ENCODE measurements at places on chromosomes 2 and 18.
A peak's percentile ranks its signal among the peaks of the same experiment; 100 is the strongest.

DNA sequence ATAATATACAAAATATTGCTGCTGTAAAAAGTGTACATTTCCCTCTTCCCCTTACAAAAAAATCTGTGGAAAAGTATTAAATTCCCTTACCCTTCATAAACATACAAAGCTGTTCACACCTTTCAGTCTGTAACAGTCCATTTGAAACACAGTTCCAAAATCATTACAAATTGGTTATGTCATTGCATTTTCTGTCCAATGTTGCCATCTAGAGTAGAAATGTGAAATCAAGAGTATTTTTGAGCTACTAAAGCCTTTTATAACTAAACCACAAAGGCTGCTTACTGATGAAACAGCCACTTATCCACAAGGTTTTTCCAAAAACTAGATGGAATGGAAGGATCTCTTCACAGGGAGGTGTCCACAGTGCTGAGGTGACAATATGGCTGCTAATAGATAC, 72.5 kb downstream of the SS18 start:
- no peak for DNase-seq

DNA sequence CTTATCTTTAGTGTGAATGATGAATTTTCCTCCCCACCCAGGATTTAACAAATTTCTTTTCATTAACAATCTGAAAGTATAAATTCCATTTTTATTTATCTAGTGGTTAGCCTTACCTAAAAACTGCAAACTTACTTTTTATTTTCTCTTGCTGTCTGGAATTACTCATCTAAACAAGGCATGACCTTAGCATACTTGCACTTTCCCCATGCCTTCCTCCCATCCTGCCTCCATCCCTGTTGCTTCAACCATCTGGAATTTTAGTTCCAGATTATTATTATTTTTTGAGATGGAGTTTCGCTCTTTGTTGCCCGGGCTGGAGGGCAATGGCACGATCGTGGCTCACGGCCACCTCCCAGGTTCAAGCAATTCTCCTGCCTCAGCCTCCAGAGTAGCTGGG, 35.6 kb downstream of the GDF7 start:
- DNase-seq, result no peak

GRCh38 chr2:23900541-23901322, 26.2 kb downstream of the ATAD2B start:
- no peak for DNase-seq

DNA sequence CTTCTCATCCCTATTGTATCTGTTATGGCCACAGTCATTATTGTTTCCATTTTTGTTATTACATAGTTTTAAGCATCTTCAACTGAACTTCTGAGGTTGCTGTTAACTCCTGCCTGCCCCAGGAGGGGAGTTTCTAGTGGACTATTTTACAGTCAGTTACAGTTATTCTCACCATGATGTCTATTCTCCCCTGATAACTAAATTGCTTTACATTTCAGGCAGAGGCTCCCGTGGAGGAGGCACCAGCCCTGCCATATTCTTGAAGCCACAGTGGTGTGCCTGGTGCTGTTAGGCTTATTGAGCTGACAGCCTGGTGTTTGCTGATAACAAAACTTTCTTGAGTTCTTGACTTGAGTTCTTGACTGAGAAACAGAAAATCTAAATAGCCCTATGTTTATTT, 256.4 kb downstream of the TFCP2L1 start:
- DNase-seq, result no peak

- peak; percentile 11 for DNase-seq
Observed at GRCh38 chr2:22487036-22487435, 897.9 kb upstream of the KLHL29 start.

GRCh38 chr2:151900331-151900730, 72.1 kb upstream of the ARL5A start:
- DNase-seq, result no peak

- no peak for DNase-seq
Observed at GRCh38 chr2:227390468-227391256, 2.9 kb upstream of the SCYGR1 start.

DNA sequence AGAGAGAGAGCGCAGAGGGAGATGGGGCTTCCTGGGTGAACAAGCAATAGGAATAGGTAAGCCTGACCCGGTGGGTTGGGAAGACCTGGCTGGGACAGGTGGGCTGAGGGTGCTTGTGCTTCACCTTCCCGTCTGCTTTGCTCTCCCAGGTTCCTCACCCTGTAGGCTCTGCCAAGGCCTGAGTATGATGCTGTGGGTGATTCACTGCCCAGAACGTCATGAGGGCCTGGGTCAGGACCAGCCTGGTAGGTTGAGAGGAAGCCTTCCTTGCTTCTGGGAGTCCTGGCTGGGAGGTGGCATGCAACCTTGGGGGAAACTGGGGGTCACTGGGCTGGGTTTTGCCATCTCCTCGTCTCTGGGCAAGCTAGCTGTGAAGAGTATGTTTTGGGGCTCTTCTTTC, 220.2 kb upstream of the APCDD1 start:
- DNase-seq, result no peak

DNA sequence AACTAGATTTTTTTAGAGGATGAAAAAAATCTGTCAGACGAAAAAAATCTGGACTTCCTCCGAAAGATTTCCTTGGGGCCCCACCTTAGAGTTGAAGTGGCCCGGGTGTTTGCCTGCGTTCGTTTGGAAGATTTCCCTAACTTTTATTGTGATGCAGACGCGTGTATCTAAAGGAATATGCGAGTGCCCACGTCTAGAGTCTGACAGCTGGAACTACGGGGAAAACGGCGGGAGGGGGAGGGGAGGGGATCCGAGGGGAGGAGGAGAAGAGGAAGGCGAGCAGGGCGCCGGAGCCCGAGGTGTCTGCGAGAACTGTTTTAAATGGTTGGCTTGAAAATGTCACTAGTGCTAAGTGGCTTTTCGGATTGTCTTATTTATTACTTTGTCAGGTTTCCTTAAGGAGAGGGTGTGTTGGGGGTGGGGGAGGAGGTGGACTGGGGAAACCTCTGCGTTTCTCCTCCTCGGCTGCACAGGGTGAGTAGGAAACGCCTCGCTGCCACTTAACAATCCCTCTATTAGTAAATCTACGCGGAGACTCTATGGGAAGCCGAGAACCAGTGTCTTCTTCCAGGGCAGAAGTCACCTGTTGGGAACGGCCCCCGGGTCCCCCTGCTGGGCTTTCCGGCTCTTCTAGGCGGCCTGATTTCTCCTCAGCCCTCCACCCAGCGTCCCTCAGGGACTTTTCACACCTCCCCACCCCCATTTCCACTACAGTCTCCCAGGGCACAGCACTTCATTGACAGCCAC, 2.4 kb upstream of the SP9 start:
- DNase-seq, result peak; percentile 46

DNA sequence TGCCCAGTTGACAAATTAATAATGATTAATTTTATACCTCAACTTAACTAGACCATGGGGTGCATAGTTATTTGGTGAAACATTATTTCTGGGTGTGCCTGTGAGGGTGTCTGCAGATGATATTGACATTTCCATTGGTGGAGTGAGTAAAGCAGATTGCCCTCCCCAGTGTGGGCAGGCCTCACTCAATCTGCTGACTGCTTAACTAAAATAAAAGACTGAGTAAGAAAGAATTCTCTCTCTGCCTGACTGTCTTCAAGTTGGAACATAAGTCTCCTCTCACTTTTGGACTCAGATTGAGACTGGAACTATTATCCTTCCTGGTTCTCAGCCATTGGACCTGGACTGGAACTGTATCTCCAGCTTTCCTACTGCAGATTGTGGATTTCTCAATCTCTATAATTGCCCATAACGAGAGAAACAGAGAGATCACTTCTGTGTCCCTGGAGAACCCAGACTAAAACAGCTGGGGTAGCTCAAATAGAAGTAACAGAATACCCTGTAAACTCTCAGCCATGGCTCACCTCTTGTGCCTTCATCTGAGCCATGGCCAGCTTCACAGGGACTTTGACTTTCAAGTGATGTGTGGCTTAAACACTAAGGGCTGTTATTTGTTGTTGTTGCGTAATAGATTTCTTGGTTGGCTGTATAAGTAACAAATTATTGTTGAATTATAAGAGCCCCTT, 575.3 kb upstream of the RAB6C start:
- DNase-seq, result no peak

- no peak for DNase-seq
Observed at GRCh38 chr2:73202156-73203054, at the start of gene NOTO. Gene NOTO (plus strand): TSS chr2:73202574. CDS start chr2:73202667, 93 bp downstream.

- no peak for DNase-seq
Observed at GRCh38 chr2:29607038-29607420, 314.4 kb downstream of the ALK start.

DNA sequence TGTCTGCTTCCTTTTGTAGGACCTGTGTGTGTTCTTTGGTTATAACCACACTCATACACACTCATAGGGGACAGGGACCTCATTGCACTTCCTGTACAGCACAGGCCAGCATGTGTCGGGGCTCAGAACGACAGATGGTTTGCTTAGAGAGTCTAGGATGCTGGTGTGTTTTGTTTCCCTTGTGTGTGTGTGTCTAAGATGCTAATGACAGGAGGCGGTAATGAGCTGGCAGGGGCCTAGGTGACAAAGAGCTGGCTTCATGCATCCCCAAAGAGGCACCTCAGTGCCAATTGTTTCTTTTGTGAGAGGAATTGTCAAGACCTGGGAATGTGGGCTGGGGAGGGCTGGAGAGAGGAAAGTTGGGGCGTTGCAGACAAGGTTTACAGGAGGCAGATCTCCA, 66.6 kb downstream of the CELF4 start:
- no peak for DNase-seq

DNA sequence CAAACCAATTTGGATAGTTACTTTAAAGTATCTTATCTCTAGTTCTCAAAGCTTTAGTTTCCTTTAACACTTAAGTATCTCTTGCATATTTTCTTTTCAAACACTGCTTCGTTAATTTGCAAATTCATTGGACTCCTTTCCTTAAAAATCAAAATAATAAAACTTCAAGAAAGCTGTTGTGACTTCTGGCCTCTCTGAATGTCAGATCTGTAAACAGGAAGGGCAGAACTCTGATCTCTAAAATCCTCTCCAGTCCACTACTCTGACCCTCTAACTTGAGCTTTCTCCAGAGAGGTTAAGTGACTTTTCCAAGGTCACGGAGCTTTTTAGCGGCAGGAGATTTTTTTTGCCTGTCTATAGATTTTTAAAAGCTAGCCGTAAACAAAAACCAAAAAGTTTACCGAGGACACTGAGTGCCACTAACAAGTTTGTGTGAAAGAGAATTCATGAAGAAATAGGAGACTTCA, 155.5 kb downstream of the TGIF1 start:
- no peak for DNase-seq

DNA sequence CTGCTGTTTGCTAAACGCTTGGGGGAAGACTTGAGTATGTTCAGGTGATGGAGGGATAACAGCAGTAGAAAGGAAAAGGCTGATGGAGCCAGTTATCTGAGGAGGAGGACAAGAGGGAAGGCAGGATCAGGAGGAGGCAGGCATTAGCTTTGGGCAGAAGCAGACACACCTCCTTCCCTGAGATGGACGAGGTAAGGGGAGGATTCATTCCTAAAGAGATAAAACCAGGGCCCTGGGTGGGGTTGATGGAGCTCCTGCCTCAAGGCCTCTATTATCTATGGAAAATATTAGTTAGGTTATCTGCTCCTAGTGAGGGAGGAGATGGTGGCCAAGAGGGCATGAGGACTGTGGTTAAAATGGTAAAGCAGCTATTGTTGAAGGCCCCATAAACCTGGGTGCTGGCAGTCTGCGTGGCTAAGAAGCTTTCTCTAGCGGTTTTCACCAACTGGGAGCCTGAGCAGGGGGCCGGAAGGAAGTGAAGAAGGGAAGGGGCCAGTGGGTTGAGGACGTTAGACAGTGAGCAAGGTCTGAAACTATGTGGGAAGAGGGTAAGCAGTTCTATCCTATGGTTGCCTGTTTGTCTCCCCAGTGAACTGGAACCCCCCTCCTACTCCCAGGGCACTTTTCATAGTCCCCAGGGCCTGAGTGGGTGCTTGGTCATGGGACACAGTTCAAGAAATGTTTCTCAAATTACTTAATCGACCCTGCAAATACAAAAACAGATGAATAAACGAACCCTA, 56.6 kb upstream of the HK2 start:
- DNase-seq, result no peak

DNA sequence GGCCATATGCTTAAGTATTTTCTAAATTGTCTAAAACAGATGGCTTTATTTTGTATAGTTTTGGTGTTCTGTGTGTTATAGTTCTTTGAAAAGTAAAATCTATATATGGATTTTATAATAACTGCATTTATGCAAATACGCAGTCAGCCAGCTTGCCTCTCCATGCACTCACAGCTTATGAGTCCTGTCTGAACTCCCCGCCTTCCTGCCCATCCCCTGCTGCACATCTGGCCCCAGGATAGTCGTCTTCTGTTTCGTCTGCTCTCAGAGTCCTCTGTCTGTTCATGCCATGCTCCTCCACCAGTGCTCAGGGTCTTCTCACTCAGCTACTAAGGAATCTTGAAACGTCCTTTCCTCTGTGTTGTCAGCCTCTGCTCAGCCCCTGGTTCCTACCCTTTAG, 28.2 kb upstream of the ANKRD62 start:
- no peak for DNase-seq

DNA sequence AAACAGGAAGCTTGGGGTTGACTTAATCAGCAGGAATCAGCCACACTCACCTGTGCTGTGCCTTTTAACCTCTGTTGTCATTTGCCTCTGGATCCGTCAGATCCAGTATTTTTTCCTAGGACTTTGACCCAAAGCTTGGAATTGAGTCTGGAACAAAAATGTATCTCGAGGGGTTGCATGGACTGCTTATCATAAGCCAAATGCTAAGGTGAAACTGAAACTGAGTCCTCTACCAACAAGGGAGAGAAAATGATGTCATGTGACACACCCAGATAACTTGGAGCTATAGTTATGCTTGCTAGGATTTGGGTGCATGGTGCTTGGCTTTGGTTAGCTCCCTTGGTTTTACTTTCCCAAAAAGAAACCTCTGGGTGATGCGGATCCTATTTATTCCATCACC, 2158.6 kb upstream of the PIK3C3 start:
- no peak for DNase-seq

GRCh38 chr2:209238765-209239584, 184.9 kb upstream of the MAP2 start:
- no peak for DNase-seq

GRCh38 chr18:22557168-22557941, 139.6 kb upstream of the CTAGE1 start:
- no peak for DNase-seq

- DNase-seq, result no peak
Observed at GRCh38 chr2:42937171-42937875, 144.9 kb upstream of the HAAO start.

DNA sequence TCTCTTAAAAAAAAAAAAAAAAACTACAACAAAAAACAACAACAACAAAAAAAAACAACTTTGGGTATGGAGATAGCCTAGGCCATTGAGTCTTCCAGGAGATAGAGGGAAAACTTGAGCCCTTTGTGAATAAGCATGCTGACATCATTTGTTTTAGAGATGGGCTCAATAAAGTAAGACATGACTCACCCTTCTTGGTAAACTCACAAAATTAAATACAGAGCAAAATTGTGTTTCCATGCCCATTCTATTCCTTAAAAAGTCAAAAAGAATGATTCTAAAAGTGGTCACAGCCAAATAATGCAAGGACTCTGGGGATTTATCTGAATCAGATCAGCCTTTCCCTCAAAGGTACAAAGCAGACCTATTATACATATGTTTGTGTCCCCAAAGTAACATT, 117.4 kb downstream of the ETAA1 start:
- DNase-seq, result no peak

- no peak for DNase-seq
Observed at GRCh38 chr2:26792720-26793119, 6.9 kb downstream of the CENPA start.

Measured in neuronal stem cell (in vitro differentiated cells).